ENCODE measurements at places on chromosomes 7 and 10.

DNA sequence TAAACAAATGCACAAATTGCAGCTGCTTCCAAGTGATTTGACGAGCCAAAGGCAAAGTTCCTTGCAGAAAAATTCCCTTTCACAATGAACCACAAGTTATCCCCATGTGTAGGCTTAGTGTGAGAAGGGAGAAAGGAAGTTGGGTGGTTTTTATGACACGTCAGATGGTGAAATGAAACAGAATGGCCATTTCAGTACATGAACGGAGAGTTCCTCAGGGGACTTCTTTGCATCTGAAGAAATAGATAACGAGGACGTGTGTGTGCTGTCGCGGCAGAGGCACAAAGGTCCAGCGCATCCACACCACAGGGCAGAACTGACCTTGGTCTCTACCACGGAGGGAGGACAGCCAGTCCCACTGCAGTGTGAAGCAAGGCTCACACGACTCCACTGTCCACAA lies 135.9 kb downstream of the PAXIP1 start:
- no peak for DNase-seq

DNA sequence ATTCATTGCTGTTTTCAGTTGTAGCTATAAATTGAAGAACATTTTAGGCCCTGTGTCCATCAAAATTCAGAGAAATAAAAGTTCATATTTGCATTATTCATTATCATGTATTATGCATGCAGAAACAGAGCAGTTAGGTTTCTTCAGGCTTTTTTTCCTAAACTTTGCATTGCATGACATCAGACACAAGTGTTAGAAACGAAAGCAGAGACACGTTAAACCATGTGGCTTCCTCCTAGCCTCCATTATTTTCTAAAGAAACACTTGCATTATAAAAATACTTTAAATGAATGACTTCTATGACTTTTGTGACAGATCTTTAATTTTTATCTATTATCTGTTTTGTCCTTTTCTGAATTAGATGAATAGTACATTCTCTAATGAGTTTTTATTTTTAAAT lies 8.8 kb upstream of the EBLN1 start:
- DNase-seq, result no peak

DNA sequence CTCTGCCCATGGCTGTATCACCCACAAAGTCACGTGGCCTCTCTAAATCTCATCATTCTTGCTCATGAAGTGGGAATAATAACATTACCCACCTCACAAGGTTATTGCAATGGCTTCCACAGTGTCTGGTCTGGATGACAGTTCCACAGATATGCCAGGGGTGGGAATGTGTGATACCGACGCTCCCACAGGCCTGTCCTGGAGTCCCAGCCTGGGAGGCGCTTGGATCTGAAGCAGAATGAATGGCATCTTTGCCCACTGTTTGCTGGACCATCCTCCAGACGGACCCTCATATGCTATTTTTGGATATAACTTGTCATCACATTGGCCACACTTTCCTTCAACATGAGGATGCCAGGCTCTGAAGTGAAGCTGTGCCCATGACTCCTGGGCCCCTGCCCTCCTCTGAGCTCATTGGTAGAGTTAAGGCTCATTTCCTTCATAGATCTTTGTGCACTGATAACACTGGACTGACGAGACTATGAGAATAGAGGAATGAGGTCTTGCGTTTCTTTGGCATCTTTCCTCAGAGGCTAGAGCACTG lies 279.8 kb upstream of the ZNF32 start:
- no peak for DNase-seq

DNA sequence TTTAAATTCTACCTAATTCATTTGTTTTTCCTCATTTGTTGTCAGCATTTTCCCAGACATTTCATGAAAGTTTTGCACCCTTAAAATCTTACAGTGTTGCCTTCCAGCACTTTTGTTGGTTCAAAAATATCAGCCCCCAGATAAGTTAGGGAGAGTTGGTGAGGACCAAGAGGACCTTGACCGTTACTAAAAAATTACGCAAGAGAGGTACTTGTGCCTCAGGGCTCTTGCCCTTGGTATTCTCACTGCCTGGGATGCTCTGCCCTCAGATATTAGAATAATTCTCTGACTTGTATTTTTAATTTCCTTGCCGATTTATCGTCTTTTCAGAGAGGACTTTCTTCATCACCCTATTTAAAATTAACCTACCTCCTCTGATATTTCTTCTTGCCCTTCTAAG lies 3.5 kb upstream of the AKR1B15 start:
- no peak for DNase-seq

DNA sequence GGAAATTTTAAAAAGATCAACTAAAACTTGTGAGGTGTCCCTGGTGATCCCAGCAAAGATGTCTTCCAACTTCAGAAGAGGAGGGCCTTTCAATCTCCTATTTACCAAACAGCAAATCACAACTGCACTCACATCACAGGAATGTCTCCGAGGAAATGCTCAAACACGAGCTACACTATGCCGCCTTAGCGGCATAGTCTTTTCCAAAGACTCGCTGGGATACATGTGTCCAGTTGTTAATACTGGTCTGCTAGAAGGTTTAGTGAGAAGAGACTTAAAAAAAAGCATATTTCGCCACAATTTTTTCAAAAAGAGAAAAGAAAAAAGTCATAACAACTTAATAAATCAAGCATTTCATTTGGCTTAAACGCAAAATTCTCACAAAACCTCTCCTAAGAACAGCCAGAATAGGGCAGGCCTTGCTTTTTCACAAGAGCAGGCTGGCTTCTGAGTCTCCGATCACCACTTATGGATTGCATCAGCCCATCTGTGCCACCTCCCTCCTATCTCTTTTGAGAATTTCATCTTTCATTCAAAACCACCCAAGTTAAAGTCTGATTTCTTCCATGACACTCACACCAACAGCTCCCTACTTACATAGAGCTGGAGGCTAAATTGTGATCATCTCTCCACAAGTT lies 66.1 kb downstream of the GNA12 start:
- no peak for DNase-seq

DNA sequence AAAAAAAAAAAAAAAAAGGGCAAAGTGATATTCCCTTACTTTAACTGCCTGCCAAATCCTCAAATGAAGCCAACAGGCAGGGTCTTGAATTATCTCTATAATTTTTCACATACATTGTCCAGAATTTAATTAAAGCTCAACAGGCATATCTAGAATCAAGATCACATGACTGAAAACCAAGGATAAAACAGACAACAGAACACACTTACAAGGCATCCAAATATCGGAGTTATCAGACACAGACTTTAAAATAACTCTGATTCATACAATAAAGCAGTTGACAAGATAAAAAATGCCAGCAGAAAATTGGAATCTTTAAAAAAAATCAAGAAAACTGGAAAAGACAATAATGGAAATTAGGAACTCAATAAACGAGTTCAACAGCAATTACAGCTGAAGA lies 10.7 kb downstream of the CYTH3 start:
- DNase-seq, result no peak

DNA sequence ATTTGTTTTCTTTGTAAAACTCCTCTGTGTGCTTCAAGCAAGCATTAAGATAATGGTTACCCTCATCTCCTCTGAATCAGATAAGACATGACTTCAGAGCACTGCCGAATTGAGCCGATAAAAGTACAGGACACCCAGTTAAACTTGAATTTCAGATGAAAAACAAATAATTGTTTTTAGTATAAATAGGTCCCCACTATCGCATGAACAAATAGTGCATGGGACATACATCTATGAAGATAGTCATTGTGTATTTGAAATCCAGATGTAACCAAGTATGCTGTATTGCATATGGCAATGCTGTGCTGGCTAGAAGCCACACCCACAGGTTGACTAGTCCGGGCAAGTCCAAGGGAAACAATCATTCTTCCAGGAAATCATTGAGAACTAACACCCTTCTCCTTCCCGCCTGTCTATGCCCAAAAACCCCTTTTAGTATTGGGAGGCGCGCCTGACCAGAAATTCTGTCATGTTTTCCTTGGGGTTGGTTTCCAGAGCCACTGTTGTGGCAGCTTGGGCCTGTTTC lies 12.6 kb upstream of the FGFR2 start:
- no peak for DNase-seq

GRCh38 chr10:109071539-109071938 lies 851.8 kb downstream of the XPNPEP1 start:
- no peak for DNase-seq

DNA sequence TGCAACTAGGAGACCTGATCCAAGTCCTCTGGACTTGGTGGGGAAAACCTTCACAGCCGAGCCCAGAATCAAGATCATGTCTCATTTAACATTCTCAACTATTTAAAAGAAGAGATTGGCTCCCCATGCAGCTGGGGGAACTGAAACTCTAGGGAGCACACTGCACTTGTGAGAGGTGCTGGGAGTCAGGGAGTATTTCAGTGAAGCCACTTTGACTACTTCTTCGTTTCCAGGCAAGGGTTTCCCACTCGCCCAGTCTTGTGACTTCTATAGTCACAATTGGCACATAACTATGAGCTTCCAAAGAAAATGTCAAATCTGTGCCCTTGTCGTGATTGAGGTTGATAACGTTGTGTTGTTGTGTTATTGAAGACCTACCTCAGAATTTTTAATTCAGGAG lies 62.9 kb downstream of the AKR1B1 start:
- no peak for DNase-seq

- DNase-seq, result no peak
These were observed 119.1 kb downstream of the PFKFB3 start for GRCh38 chr10:6321880-6322279.

DNA sequence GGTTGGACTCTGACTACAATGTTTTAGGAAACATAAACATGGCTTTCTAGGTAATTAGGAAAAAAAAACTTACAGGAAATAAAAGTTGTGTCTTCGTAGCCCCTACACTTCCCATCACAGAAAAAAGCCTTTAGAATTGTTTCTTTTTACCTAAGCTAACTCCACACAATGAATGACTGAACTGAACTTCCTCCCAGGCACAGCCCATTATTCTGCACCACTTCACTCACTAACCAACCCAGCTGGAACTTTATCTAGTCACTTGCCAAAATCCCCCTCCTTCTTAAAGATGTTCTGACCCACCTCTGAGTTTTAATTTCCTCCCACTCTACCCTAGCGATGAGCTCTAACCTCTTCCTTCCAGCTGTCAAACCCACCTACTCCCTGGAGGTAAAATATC lies 91.7 kb upstream of the MEOX2 start:
- DNase-seq, result no peak

- DNase-seq, result no peak
These were observed 384.5 kb downstream of the KCNMA1 start for GRCh38 chr10:77253147-77253545.

GRCh38 chr10:80709866-80710265 lies 172.2 kb downstream of the SH2D4B start:
- DNase-seq, result no peak

DNA sequence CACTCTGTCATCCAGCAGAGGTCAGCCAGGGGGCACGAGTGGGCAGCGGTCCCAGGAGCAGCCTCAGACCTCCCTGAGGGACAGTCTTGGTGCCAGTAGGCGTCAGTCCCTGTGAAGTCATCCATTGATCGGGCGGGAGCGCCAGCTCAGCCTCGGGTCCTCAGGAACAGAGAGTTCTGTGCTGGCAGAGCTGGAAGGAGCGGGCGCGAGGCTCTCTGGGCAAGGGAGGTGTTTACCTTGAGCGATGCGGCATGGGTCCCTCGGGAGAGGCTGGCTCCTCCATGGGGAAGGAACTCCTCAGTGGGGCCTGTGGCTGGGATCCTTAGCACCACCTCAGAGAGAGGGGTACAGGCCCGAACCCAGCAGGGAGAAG lies 101.1 kb upstream of the PPIF start:
- DNase-seq, result no peak

GRCh38 chr7:157228864-157229422 lies 90.2 kb downstream of the UBE3C start:
- peak; percentile 14 for DNase-seq

GRCh38 chr7:12761111-12761510 lies 73.7 kb downstream of the ARL4A start:
- no peak for DNase-seq

- no peak for DNase-seq
These were observed 8.0 kb upstream of the TAS2R60 start for GRCh38 chr7:143435266-143435665.

DNA sequence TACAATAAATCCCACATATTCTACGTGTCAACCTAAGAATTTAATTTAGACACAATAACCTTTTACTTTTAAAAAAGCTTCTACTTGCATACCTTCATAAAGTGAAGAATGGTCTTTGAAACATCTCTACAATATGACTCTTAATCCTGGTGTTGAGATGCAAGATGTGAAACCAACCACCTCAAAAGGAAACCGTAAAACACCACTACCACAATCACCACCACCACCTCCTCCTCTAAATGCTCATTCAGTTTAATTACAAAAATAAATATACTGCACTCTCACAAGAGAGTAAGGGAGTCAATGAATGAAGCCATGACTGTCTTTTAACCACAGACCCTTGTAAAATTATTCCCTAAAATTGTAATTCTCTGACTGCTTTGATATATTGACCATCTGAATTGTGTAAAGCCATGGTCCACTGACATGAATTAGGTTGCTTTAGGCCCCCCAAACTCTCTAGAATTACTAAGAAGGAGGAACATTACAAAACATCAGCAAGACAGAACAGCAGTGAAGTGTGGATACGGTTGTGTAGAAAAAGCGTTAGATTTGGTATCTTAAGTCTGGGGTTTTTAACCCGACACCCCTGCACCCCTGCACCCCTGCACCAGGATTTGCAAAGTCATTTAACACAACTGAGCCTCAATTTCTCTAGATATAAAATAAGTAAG lies 171.4 kb downstream of the SFMBT2 start:
- DNase-seq, result no peak

GRCh38 chr10:88968391-88968790 lies 15.8 kb upstream of the ACTA2 start:
- no peak for DNase-seq

GRCh38 chr10:73003822-73004221 lies 49.2 kb upstream of the PLA2G12B start:
- no peak for DNase-seq

Data from stimulated activated CD4-positive, alpha-beta T cell treated with anti-CD3 and anti-CD28 coated beads, Interleukin-4, amount 100 ng/mL, for 4 hours (primary cell).